ENCODE measurements at places on chromosomes 3 and 15. TPM values are rescaled to one million over a fixed set of nuclear protein-coding genes. Genes with fewer than 3 reads are reported as not detected.

POPDC2 gene
- 13.9 TPM for total RNA-seq

VILL gene
- total RNA-seq: 46.4 TPM

ACVR2B gene
- 11.8 TPM for total RNA-seq

SMARCC1 gene
- total RNA-seq: 110 TPM

ZPLD1 gene
- 0.10 TPM for total RNA-seq

LRRC34 gene
- total RNA-seq: 4.5 TPM

CEP63 gene
- total RNA-seq: 37.6 TPM

SLC2A2 gene
- not detected for total RNA-seq

LZTFL1 gene
- 24.5 TPM for total RNA-seq

PPCDC gene
- 23.4 TPM for total RNA-seq
